ENCODE measurements at places on chromosomes 11 and 22. TPM values are rescaled to one million over a fixed set of nuclear protein-coding genes. Genes with fewer than 3 reads are reported as not detected.

Gene MDK
- total RNA-seq, result 821 TPM

Gene IGLL5
- total RNA-seq, result not detected

Gene ANGPTL5
- not detected for total RNA-seq

Gene OVCH2
- not detected for total RNA-seq

Gene CABP4
- total RNA-seq, result not detected

Gene GUCY1A2
- total RNA-seq, result 4.0 TPM

Gene MRPL11
- total RNA-seq, result 91.4 TPM

Gene NEFH
- 3.9 TPM for total RNA-seq

Gene SCN2B
- 0.43 TPM for total RNA-seq

Gene GSTT2B
- 2.1 TPM for total RNA-seq

Gene MMP13
- not detected for total RNA-seq
